Activated CD8-positive, alpha-beta T cell treated with anti-CD3 and anti-CD28 coated beads for 36 hours (primary cell): ENCODE measurements at places on chromosomes 2 and 18.

DNA sequence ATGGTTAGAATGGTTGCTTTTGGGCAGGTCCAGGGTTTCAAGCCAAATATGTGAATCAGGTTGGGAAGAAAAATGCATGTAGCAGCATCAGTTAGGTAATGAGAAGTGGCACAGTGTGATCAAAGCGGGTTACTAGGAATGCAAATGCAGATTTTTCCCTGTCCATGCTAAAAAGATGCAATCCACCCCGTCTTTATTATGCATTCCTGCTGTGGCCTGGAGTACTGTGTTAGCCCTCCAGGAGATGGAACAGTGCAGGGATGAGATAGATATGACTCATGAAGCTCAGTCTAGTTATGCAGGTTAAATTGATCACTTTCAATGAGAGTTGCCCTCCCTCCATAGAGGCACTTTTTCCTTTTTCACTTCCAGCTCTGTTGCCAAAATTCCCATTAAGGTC lies 283.8 kb downstream of the CTNNA2 start:
- no peaks in the 10 kb centered on the region for H3K36me3 ChIP-seq
- no peak for DNase-seq
- H3K4me3 ChIP-seq: no peak overlapping the region

GRCh38 chr2:69149631-69150215 lies 136.7 kb downstream of the ANTXR1 start:
- H3K27ac ChIP-seq: no peak overlapping the region
- H3K36me3 ChIP-seq: no peaks in the 10 kb centered on the region
- H3K4me3 ChIP-seq: no peak overlapping the region
- H3K27me3 ChIP-seq: peaks cover 3% of the 10 kb centered on the region

GRCh38 chr2:24762518-24762917 lies 30.7 kb downstream of the PTRHD1 start:
- no peaks in the 10 kb centered on the region for H3K27me3 ChIP-seq
- peaks cover 24% of the 10 kb centered on the region for H3K36me3 ChIP-seq
- no peak overlapping the region for H3K27ac ChIP-seq
- DNase-seq: no peak
- H3K4me3 ChIP-seq: no peak overlapping the region

GRCh38 chr2:239897596-239898235 lies 127.4 kb downstream of the NDUFA10 start:
- no peak overlapping the region for H3K4me3 ChIP-seq
- H3K27me3 ChIP-seq: peaks cover 13% of the 10 kb centered on the region
- H3K27ac ChIP-seq: no peak overlapping the region
- H3K36me3 ChIP-seq: no peaks in the 10 kb centered on the region
- no peak for DNase-seq

GRCh38 chr18:13363359-13363758 lies 144.8 kb downstream of the LDLRAD4 start:
- H3K4me3 ChIP-seq: no peak overlapping the region
- peaks cover 22% of the 10 kb centered on the region for H3K4me1 ChIP-seq
- no peaks in the 10 kb centered on the region for H3K27me3 ChIP-seq
- H3K36me3 ChIP-seq: no peaks in the 10 kb centered on the region
- H3K27ac ChIP-seq: no peak overlapping the region

GRCh38 chr2:203997980-203998809 lies 61.6 kb downstream of the ICOS start:
- peaks cover 74% of the 10 kb centered on the region for H3K4me1 ChIP-seq
- peaks cover 3% of the 10 kb centered on the region for H3K36me3 ChIP-seq
- no peak for DNase-seq
- peak overlapping the region; percentile 47 for H3K27ac ChIP-seq

- H3K4me1 ChIP-seq: peaks cover 30% of the 10 kb centered on the region
- no peaks in the 10 kb centered on the region for H3K36me3 ChIP-seq
- DNase-seq: no peak
- no peak overlapping the region for H3K27ac ChIP-seq
Measured at GRCh38 chr2:37895140-37895539, 29.9 kb upstream of the RMDN2 start.

GRCh38 chr2:237511433-237511832 lies 24.4 kb downstream of the MLPH start:
- H3K4me3 ChIP-seq: no peak overlapping the region
- no peak overlapping the region for H3K27ac ChIP-seq
- H3K36me3 ChIP-seq: no peaks in the 10 kb centered on the region

- no peaks in the 10 kb centered on the region for H3K4me1 ChIP-seq
- H3K36me3 ChIP-seq: no peaks in the 10 kb centered on the region
- no peak overlapping the region for H3K27ac ChIP-seq
- DNase-seq: peak; percentile 7
Measured at GRCh38 chr2:227939271-227940027, 68.0 kb downstream of the DAW1 start.

GRCh38 chr2:24123195-24123921 lies at the start of the genes FAM228B and PFN4:
Gene FAM228B (plus strand): TSS chr2:24123469. CDS start chr2:24124362, 893 bp downstream.
Gene PFN4 (minus strand): TSS chr2:24123334. CDS start chr2:24122535, 799 bp downstream.
- peaks cover 17% of the 10 kb centered on the region for H3K4me1 ChIP-seq
- H3K36me3 ChIP-seq: no peaks in the 10 kb centered on the region
- no peaks in the 10 kb centered on the region for H3K27me3 ChIP-seq
- DNase-seq: peak; percentile 76
- peak within 1 kb of the TSS; percentile 78 for H3K4me3 ChIP-seq

DNA sequence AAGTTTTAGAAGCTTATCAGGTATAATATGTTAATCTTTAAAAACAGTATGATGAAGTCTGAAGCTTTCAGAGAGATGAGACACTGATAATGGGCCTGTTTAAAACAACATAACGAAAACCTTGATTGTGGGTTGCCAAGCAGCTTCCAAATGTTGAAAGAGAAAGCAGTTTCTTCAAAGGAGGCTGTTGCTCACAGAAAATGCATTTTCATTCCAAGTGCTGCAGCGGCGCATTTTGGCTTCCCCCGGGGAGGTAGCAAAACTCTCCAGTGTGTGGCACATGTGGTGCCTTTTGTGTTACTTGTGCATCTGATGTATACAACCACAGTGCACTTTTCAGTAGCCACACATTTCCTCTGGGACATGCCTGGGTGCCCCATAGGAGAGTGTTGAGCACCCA lies 66.1 kb downstream of the TMEFF2 start:
- H3K4me1 ChIP-seq: no peaks in the 10 kb centered on the region
- no peak overlapping the region for H3K27ac ChIP-seq
- DNase-seq: no peak
- H3K36me3 ChIP-seq: no peaks in the 10 kb centered on the region
- H3K4me3 ChIP-seq: no peak overlapping the region
- H3K27me3 ChIP-seq: peaks cover 2% of the 10 kb centered on the region

DNA sequence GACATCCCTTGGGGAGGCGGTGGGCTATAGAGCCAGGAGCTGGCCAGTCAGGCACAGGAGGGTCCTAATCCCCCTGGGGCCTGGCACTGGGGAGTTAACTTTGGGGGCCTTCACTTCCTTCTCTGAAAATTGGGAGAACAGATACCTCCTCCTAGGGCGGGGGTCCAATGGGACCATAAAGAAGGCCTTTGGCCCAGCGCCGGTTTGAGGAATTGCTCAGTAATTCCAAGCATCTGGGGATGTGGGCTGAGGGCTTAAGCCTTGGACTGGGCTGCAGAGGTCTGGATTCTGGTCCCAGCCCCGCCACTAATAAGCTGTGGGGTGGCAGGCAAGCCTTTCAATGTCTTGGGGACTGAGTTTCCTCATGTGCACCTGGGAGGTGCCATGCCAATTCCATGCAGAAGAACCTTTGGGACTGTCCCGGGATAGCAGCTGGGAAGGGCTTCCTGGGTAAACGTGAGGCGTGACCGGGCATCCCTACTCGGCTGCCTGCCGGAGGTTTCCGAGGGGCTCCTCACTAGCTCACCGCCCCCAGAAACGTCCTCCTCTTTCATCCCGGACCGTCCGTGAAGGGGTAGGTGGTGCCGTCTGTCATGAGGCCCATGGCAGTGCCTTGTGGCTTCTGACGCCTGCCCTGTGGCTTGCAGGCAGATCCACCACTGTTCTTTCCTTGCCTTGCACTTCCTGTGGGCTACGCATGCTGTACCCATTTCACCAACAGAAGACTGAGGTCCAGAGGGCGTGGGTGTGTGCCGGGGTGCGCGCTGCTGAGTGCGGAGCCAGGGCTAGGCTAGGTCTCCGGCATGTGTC lies 67.4 kb upstream of the HPCAL1 start:
- H3K36me3 ChIP-seq: no peaks in the 10 kb centered on the region
- H3K27me3 ChIP-seq: no peaks in the 10 kb centered on the region
- peaks cover 6% of the 10 kb centered on the region for H3K4me1 ChIP-seq

GRCh38 chr2:75751360-75751759 lies 40.6 kb upstream of the GCFC2 start:
- H3K27ac ChIP-seq: no peak overlapping the region
- DNase-seq: no peak
- no peaks in the 10 kb centered on the region for H3K4me1 ChIP-seq

DNA sequence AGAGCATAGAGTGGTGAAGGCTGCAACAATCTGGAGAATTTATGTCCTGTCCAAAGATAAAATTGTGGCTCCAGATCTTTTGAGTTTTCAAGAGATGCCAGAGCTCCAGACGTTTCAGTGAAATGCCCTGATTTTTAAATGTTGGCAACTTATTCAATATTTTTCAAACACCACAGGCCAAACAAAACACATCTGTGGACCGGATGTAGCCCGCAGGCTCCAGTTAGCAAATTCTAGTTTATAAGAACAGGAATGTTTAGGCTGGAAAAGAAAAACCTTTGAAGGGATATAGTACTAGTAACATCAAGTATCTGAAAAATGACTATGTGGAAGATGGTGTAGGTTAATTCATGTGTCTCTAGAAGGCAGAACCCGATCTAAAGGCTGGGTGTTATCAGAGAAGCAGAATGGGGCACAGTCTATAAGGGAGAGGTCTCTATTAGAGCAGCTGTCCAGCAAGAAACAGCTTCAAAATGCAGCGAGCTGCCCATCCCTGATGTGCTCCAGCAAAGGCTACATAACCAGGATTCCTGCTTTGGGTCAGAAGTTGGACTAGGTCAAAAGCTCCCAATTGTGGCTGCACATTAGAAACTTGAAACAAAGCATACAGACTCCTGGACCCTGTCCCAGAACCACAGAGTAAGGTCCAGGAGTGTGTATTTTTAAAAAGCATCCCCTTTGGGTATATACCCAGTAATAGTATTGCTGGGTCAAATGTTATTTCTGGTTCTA lies 105.9 kb downstream of the ANKRD44 start:
- H3K4me1 ChIP-seq: peaks cover 91% of the 10 kb centered on the region
- H3K27ac ChIP-seq: peak overlapping the region; percentile 97

GRCh38 chr2:200403814-200404213 lies 97.3 kb downstream of the SPATS2L start:
- H3K27me3 ChIP-seq: no peaks in the 10 kb centered on the region
- DNase-seq: no peak
- H3K4me1 ChIP-seq: peaks cover 25% of the 10 kb centered on the region
- no peaks in the 10 kb centered on the region for H3K36me3 ChIP-seq
- H3K27ac ChIP-seq: no peak overlapping the region

- peaks cover 9% of the 10 kb centered on the region for H3K36me3 ChIP-seq
- no peak overlapping the region for H3K4me3 ChIP-seq
- H3K27me3 ChIP-seq: peaks cover 31% of the 10 kb centered on the region
- H3K4me1 ChIP-seq: peaks cover 27% of the 10 kb centered on the region
Measured at GRCh38 chr2:144516981-144517865, 2.7 kb downstream of the ZEB2 start.

DNA sequence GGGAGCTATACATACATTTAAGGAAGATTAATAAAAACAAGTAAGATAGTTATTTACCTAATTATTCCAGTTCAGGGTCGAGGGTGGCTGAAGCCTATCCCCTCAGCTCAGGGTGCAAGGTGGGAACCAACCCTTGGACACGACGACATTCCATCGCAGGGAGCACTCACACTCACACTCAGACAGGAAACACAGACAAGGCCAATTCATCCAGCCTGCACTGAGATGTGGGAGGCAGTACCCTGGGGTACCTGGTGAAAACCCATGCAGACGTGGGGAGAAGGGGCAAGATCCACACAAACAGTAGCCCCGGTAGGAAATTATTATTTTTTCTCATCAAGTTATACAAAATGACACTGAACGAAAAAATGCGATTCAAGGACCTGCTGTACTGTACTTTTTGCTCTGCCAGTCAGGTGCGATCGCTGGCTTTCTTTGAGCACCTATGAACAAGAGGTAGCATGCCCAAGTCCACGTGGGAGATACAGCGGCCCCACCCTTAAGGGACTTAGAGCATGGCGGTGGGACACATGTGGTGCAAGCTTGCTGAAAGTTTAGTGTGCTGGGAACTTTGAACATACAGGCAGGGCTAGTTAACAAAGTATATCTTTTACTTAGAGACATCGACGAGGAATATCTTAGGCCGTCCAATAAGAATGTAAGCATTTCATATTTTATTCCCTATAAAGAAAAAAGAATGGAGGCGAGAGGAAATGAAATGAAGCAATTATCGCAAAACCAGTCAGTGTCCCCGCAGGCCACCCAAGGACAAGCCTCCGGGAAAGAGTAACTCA lies 624 bp downstream of the METTL8 start:
- H3K4me3 ChIP-seq: peak overlapping the region; percentile 91
- H3K27me3 ChIP-seq: no peaks in the 10 kb centered on the region
- peaks cover 73% of the 10 kb centered on the region for H3K36me3 ChIP-seq
- peak overlapping the region; percentile 95 for H3K27ac ChIP-seq
- H3K4me1 ChIP-seq: peaks cover 46% of the 10 kb centered on the region
- peak; percentile 77 for DNase-seq

DNA sequence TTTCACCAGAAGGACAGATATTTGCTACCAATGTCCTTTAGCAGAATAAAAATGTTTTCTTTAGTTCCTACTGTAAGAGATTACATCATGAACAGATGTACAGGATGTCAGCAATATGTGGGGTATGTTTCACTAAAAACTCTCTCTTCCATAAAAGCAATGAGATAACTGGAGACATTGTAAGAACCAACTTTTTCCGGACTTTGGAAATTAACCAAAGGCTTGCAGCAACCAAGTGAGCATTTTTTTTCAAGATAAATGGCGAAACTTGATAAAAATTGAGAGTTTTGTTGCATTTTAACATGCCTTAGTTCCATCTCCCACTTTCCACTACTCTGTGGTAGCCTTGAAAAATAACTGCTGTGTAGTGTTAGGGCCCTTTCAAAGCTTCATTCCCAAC lies 429.8 kb upstream of the CDH2 start:
- H3K4me3 ChIP-seq: no peak overlapping the region
- no peaks in the 10 kb centered on the region for H3K27me3 ChIP-seq
- H3K27ac ChIP-seq: no peak overlapping the region
- no peak for DNase-seq
- no peaks in the 10 kb centered on the region for H3K4me1 ChIP-seq

DNA sequence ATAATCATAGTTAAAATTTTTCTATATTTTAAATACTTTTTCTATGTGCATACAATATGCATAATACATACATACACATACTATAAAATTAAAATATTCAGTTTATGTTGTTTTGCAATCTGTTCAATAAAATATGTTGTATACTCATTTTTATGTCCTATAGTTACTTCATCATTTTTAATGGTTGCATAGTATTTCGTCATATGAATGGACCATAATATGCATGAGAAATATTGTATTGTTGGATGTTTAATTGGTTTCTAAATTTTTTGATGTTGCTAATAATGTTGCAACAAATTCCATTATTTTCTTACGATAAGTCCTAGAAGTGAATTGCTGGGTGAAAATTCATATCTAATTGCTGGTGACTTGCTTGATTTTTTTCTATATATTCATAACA lies 211.5 kb upstream of the GCFC2 start:
- no peak for DNase-seq
- no peaks in the 10 kb centered on the region for H3K36me3 ChIP-seq
- H3K4me3 ChIP-seq: no peak overlapping the region
- H3K27ac ChIP-seq: no peak overlapping the region
- no peaks in the 10 kb centered on the region for H3K4me1 ChIP-seq

- no peaks in the 10 kb centered on the region for H3K36me3 ChIP-seq
- H3K4me1 ChIP-seq: no peaks in the 10 kb centered on the region
- peak; percentile 13 for DNase-seq
- no peak overlapping the region for H3K27ac ChIP-seq
- peaks cover 17% of the 10 kb centered on the region for H3K27me3 ChIP-seq
- no peak overlapping the region for H3K4me3 ChIP-seq
Measured at GRCh38 chr2:75548036-75548573, 12.6 kb downstream of the EVA1A start.
